ENCODE measurements at places on chromosomes 7 and 10. TPM values are rescaled to one million over a fixed set of nuclear protein-coding genes. Genes with fewer than 3 reads are reported as not detected.
A peak's percentile ranks its signal among the peaks of the same experiment; 100 is the strongest.

Gene ELOVL3
- total RNA-seq, result not detected

Gene FAM13C
- total RNA-seq, result not detected

Gene MSMB
- total RNA-seq, result not detected

Gene SPDYE2B
- total RNA-seq, result not detected

- H3K36me3 ChIP-seq, result no peaks in the 10 kb centered on the region
- no peak overlapping the region for H3K27ac ChIP-seq
- H3K27me3 ChIP-seq, result peaks cover 26% of the 10 kb centered on the region
- H3K4me1 ChIP-seq, result no peaks in the 10 kb centered on the region
Observed at GRCh38 chr10:48765527-48765926, 80.9 kb downstream of the WDFY4 start.

GRCh38 chr7:157676456-157677255 is 339.9 kb downstream of the DNAJB6 start:
- no peak for DNase-seq
- H3K27me3 ChIP-seq, result peaks cover 87% of the 10 kb centered on the region
- H3K4me1 ChIP-seq, result peaks cover 5% of the 10 kb centered on the region

GRCh38 chr7:120898715-120899499 is 41.0 kb upstream of the TSPAN12 start:
- DNase-seq, result no peak
- H3K27ac ChIP-seq, result no peak overlapping the region
- H3K27me3 ChIP-seq, result peaks cover 19% of the 10 kb centered on the region

- H3K4me1 ChIP-seq, result no peaks in the 10 kb centered on the region
- DNase-seq, result no peak
- no peaks in the 10 kb centered on the region for H3K36me3 ChIP-seq
Observed at GRCh38 chr7:40921589-40922315, 781.1 kb downstream of the INHBA start.

GRCh38 chr10:23345861-23346260 is 1.3 kb upstream of the C10orf67 start:
- H3K27ac ChIP-seq, result no peak overlapping the region
- H3K4me1 ChIP-seq, result peaks cover 22% of the 10 kb centered on the region
- no peak for DNase-seq
- H3K36me3 ChIP-seq, result peaks cover 5% of the 10 kb centered on the region
- H3K27me3 ChIP-seq, result no peaks in the 10 kb centered on the region

DNA sequence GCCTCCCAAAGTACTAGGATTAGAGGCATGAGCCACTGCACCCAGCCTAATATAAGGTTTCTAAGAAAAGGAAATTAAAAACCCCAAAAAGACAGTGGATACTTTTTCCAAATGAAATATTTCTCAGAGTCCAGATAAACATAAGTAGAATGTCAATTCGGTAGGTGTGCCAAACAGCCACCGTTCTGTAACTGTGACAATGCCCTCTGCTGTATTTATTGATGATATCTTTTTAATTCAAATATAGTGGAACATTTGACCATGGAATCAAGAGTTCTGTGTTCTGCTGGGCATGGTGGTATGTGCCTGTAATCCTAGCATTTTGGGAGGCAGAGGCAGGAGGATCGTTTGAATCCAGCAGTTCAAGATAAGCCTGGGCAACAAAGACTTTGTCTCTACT is 28.8 kb upstream of the ZRANB1 start:
- H3K4me1 ChIP-seq, result peaks cover 23% of the 10 kb centered on the region
- no peak for DNase-seq
- H3K36me3 ChIP-seq, result peaks cover 7% of the 10 kb centered on the region
- no peak overlapping the region for H3K4me3 ChIP-seq
- no peak overlapping the region for H3K27ac ChIP-seq

DNA sequence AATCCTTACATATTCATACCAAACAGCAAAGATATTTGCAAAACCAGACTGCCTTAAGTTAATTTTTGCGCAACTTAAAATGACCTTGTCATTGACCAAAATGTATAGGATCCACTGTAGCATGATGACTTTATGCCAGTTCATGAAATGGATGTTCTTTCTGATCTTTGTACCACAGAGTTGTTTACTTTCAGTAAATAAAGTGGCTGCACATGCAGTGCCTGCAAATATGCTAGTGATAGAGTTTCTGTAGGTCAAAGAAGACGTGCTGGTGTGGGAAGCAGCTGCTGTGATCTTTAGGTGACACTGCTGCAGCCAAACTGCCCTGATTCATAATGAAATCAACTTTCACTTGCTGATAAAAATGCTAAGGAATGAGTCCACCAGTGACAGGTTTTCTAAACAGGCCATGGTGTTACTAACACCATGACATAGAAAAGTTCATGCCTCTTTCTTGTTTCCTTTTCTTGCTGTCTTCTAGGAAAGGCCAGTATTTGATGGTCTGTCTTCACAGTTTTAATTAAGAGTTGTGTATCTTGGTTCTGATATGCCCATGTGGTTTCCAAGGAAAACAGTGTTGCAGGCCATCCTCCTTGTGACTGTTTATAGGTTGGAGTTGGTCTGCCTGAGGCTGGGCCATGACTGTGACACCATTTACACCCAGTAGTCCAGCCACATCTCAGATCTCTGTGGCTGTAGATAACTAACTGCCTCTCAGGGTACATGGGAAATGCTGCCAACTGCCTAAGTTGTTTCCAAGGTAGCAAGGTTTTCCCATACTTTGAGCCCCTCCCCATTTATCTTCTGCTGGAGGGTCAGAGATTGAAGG is 62.5 kb downstream of the INSYN2A start:
- no peak overlapping the region for H3K4me3 ChIP-seq
- H3K4me1 ChIP-seq, result no peaks in the 10 kb centered on the region
- no peaks in the 10 kb centered on the region for H3K36me3 ChIP-seq
- no peak for DNase-seq
- no peak overlapping the region for H3K27ac ChIP-seq

GRCh38 chr10:33237736-33238624 is 96.5 kb downstream of the NRP1 start:
- DNase-seq, result no peak
- no peaks in the 10 kb centered on the region for H3K4me1 ChIP-seq
- no peak overlapping the region for H3K27ac ChIP-seq
- H3K36me3 ChIP-seq, result no peaks in the 10 kb centered on the region

GRCh38 chr10:22851865-22852239 is 76.0 kb upstream of the ARMC3 start:
- no peak for DNase-seq
- no peak overlapping the region for H3K4me3 ChIP-seq
- peaks cover 19% of the 10 kb centered on the region for H3K27me3 ChIP-seq
- no peak overlapping the region for H3K27ac ChIP-seq
- H3K36me3 ChIP-seq, result peaks cover 2% of the 10 kb centered on the region
- H3K4me1 ChIP-seq, result peaks cover 11% of the 10 kb centered on the region

DNA sequence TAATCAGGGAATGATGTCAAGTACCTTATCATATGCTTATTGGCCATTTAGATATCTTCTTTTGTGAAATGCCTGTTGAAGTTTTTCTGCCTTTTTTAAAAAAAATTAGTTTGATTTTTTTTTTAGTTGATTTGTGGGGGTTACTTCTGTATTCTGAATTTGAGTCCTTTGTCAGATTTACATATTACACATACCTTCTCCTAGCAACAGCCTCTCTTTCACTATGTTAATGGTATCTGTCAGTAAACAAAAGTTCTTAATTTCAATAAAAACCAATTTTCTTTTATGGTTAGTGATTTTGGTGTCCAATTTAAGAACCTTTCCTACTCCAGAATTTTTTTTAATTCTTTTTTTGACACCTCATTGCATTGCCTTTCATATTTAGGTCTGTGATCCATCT is 52.0 kb downstream of the CSGALNACT2 start:
- no peaks in the 10 kb centered on the region for H3K36me3 ChIP-seq
- no peak overlapping the region for H3K4me3 ChIP-seq
- no peak overlapping the region for H3K27ac ChIP-seq
- H3K4me1 ChIP-seq, result peaks cover 3% of the 10 kb centered on the region

DNA sequence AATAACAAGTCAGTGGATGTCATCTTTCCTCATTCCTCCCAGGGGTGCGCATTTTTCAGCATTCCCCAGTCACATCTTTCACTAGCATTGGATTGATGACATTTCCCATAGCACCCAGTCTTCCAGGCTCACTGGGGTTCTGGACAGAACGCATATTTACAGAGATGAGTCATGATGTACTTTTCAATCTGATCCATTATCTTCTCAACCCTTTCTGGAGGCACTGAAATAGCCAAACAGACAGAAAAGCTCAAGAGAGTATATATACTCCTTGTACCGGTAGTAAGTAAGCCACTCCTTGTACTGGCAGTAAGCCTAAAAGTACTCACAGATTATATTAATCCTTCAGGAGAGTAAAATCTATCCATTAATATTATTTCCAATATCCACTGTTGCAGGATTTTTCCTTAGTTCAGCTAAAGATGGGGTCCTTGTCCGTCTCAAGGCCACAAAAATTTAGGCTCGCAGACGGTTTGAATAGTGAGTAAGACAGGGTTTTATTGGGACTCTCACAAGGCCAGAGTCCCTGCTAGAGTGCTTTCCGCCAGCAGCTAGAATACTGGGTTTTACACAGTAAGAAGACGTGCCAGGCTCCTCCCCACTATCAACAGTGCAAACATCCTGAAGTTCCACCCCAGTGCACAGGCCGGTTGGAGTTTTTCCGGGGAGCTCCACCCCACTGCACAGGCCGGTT is 60.8 kb downstream of the MDH2 start:
- H3K4me1 ChIP-seq, result no peaks in the 10 kb centered on the region
- H3K36me3 ChIP-seq, result no peaks in the 10 kb centered on the region
- H3K27ac ChIP-seq, result peak overlapping the region; percentile 9
- peaks cover 9% of the 10 kb centered on the region for H3K27me3 ChIP-seq

DNA sequence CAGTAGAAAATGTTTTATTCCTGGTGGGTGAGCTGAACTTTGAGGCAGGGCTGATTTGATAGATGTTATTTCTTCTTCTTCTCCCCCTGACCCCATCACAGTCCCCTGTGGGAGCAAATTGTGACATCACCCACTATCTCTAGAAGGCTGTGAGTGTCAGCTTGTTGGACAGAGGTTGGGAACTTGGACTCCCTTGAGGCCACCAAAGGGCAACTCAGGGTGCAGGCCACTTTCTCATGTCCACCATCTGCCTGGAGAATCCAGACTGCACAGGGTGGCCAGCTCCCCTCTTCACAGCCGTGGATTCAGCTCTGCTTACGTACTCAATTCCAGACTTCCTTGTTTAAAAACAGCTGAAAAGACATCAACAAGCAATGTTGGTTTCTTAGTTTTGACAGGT is 103.0 kb downstream of the LRRC18 start:
- no peaks in the 10 kb centered on the region for H3K4me1 ChIP-seq
- DNase-seq, result no peak
- no peak overlapping the region for H3K27ac ChIP-seq
- H3K4me3 ChIP-seq, result no peak overlapping the region
- H3K27me3 ChIP-seq, result peaks cover 55% of the 10 kb centered on the region

DNA sequence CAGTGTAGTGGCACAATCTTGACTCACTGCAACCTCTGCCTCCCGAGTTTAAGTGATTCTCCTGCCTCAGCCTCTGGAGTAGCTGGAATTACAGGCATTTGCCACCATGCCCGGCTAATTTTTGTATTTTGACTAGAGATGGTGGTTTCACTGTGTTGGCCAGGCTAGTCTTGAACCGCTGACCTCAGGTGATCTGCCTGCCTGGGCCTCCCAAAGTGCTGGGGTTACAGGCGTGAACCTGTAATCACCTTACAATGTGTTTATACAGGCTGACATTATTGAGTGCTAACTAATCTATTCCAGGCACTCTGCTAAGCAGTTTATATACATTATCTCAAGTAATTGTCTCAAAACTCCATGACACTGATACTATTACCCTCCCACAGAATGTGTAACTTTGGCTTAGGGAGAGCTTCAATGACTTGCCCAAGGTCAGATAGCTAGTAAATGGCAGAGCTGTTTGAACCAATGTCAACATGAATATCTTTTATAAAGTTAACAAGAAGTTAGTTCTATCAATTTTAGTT is 36.8 kb downstream of the KIFBP start:
- no peaks in the 10 kb centered on the region for H3K27me3 ChIP-seq
- no peak for DNase-seq
- H3K4me3 ChIP-seq, result no peak overlapping the region
- peaks cover 6% of the 10 kb centered on the region for H3K4me1 ChIP-seq

DNA sequence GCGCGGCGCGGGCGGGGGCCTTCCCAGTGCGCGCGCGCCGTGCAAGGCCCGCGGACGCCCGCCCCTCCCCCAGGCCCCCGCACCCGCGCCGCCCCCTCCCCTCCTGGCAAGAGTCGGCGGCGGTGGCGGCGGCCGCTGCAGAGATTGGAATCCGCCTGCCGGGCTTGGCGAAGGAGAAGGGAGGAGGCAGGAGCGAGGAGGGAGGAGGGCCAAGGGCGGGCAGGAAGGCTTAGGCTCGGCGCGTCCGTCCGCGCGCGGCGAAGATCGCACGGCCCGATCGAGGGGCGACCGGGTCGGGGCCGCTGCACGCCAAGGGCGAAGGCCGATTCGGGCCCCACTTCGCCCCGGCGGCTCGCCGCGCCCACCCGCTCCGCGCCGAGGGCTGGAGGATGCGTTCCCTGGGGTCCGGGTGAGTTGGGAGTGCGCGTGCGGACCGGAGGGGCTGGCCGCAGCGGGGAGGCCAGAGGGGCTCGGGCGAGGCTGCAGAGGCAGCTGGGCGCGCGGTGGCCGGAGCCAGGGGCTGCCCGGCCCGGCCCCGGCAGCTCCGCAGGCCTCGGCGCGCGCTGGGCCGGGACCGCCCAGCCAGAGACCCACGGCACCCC is at the start of gene BMPR1A:
BMPR1A (plus strand) TSS at position 109 of the 602 bp plus-strand sequence. CDS start 119,400 bp downstream, outside the sequence.
- H3K27me3 ChIP-seq, result peaks cover 11% of the 10 kb centered on the region
- no peak for DNase-seq
- H3K4me1 ChIP-seq, result peaks cover 34% of the 10 kb centered on the region
- peaks cover 2% of the 10 kb centered on the region for H3K36me3 ChIP-seq
- peak within 1 kb of the TSS; percentile 85 for H3K27ac ChIP-seq

GRCh38 chr7:36217961-36218284 is 64.9 kb downstream of the EEPD1 start:
- peaks cover 2% of the 10 kb centered on the region for H3K4me1 ChIP-seq
- H3K27me3 ChIP-seq, result no peaks in the 10 kb centered on the region
- peaks cover 2% of the 10 kb centered on the region for H3K36me3 ChIP-seq
- DNase-seq, result no peak
- no peak overlapping the region for H3K4me3 ChIP-seq
- H3K27ac ChIP-seq, result peak overlapping the region; percentile 2

Data from T-helper 17 cell (primary cell).